Liver (tissue), 10 donors: ENCODE measurements at places on chromosomes 1 and 21. TPM values are rescaled to one million over a fixed set of nuclear protein-coding genes. Genes with fewer than 3 reads are reported as not detected.

TPTE gene
- total RNA-seq, result not detected

SCAF4 gene
- 11.1 TPM for total RNA-seq

RAB3B gene
- total RNA-seq, result 5.4 TPM

DRAXIN gene
- under 0.01 TPM for total RNA-seq

ST6GALNAC5 gene
- total RNA-seq, result not detected

IGSF3 gene
- 5.4 TPM for total RNA-seq

TGFB2 gene
- 0.75 TPM for total RNA-seq

PRELP gene
- 2.3 TPM for total RNA-seq

- no peak for DNase-seq
These were observed 119.4 kb downstream of the AKT3 start for GRCh38 chr1:243730487-243731150.

DNA sequence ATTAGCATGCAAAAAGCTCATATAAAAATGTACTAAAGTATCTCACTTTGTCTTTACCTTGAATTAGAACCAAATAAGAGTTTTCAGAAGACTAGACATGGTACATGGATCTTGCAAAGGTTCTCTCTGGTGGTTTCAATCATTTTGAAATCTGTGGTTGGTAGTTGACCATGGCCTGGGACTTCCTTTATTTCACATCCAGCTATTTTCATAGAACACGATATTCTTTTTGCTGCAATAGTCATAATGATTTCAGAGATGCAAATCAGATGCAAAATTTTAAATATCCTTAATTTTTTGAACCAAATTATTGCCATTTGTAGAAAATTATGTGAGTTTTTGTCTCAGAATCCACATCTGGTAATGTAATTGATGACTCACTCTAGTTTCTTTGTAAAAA lies 375.1 kb upstream of the ZP4 start:
- DNase-seq, result no peak

GRCh38 chr1:116175611-116176010 lies 64.4 kb downstream of the MAB21L3 start:
- no peak for DNase-seq

GRCh38 chr1:65955503-65955902 lies 162.8 kb downstream of the PDE4B start:
- no peak for DNase-seq

DNA sequence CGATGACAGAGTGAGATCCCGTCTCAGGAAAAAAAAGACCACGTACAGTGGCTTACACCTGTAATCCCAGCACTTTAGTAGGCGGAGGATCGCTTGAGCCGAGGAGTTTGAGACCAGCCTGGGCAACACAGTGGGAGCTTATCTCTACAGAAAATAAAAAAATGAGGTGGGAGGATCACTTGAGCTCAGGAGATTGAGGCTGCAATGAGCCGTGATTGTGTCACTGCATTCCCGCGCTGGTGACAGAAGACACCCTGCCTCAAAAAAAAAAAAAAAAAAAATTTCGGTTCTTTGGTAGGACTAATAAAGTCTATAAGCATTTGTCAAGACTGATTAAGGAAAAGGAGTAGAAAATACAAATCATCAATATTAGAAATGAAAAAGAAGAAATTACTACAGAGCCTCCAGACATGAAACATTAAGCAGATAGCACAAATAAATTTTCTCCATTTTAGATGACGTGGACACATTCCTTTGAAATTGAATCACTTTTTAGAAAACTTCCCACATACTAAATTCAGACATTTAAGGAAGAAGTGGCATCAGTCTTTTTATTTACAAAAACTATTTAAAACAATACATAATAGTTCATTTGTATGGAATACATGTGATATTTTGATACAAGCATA lies 30.4 kb downstream of the MORC3 start:
- DNase-seq, result no peak

DNA sequence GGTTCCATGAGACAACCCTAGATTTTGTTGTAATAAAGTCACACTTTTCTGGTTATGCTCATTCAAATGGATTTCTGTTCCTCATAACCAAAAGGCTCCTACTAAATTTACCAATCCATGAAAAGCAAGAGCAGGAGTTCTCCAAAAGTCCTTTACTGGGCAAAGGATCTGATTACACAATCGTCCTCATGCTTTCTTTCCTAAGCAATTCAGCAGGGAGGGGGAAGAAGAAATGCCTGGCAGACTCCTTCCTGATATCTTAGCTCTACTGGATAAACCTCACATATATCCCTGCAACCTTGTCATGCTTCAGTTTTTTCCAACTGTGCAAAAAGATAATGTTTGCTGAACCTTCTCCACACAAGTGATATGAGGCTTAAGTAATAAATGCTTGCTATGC lies 67.6 kb upstream of the GUCA2B start:
- no peak for DNase-seq

GRCh38 chr1:28213315-28213714 lies 19.5 kb downstream of the DNAJC8 start:
- DNase-seq, result no peak

GRCh38 chr1:220336391-220337031 lies 64.3 kb upstream of the RAB3GAP2 start:
- DNase-seq, result no peak

- DNase-seq, result no peak
These were observed 72.1 kb downstream of the RGS13 start for GRCh38 chr1:192707978-192708547.

- no peak for DNase-seq
These were observed 96.2 kb upstream of the EDN2 start for GRCh38 chr1:41580520-41581172.

DNA sequence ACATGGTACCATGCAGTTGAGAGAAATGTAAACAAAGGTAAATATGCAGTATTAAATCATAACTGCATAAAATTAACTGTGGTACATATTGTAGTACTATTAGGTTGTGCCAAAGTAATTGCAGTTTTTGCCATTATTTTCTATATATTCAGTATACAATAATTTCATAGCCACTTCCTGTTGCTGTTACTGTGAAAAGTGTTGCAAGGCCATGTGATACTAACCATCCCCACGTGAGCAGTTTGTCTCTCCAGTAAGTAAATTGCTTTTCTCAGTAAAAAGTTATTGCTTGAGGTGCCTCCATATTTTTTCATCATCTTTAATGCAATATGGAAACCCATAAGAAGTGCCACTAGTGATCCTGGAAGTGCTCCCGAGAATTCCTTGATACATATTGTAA lies 19.6 kb upstream of the METTL18 start:
- DNase-seq, result no peak

DNA sequence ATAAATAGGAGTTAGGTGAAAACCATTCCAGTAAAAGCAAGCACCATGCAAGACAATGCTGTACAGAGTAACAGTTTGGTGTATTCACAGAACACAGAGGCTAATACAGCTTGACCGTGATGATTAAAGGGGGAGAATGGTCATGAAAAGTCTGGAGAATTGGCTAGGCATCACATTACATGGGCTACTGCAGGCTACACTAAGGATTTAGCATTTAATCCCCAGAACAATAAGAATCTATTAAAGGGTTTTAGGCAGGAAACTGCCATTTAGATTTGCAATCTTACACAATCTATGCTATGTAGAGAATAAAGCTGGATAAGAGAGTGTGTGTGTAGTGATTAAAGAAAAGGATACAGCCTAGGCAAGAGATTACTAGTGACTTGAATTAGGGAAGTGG lies 30.6 kb downstream of the HFM1 start:
- no peak for DNase-seq

DNA sequence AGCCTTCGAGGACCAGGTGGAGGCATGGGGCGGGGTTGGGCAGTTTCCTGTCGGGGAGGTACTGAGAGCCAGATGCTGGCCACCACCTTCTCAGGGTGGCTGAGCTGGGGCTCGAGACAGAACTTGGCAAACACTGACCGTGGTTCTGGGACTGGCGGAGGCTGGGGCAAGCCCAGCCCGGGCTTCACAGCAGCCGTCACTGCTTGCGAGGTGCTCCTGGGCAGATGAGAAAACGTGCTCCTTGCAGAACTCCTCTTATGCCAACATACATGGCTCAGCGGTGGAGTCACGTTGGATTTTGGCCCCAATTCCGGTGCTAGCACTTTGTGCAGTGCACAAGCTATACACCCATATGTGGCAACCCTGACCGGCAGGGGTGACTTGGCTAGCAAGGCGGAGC lies 69.2 kb downstream of the RUNX3 start:
- no peak for DNase-seq

GRCh38 chr1:223401873-223402789 lies 8.9 kb downstream of the CCDC185 start:
- DNase-seq, result no peak

DNA sequence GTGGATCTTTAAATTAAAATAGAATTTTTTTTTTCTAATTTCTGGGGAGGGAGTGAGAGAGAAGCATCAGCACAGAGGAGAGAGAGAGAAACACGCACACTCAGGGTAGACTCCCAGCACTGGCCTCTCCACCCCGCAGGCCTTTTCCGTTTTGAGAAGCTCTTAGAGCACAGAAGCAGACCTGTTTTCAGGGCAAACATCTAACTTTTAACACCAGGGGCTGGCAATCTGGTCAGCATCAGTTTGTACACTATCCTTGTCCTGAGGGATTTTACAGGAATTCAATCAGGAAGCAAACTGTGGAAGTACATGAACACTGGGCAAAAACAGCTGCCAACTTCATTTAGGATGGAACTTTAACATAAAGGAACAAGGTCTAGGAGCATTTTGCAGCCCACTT lies 117.9 kb upstream of the ESRRG start:
- DNase-seq, result no peak

DNA sequence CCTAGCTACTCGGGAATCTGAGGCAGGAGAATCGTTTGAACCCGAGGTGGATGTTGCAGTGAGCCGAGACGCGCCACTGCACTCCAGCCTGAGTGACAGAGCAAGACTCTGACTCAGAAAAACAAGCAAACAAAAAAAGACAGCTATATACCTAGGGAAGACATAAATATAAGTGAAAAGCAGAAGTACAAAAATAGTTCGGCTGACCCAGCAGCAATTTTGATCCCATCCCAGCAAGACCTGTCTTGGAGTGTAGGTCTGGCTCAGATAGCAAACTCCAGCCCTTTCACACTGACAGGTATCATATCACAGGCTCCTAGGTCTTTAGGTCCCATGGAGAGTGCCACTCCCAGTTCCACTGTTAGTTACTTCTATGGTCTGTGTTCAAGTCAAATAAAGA lies 14.6 kb downstream of the MTX1 start:
- DNase-seq, result no peak

GRCh38 chr1:150613061-150613920 lies 16.1 kb downstream of the ENSA start:
- no peak for DNase-seq

DNA sequence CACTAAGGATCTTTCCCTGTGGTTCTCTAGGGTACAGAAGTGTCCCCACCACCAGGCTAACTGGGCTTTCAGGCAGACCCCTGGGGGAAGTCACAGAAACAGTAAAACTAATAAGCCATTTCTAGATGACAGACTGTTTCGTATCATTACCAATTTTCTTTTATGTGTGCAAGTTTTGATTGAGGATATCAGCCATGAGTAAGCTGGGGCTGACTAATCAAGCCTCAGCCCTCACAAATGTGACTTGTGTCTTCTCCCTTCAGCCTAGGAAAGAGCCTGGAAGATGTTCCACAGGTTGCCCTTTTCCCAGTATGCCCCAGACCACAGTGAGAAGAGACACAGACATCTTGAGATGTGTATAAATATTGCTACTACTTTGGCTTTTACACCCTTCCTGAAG lies 10.5 kb downstream of the PTGFRN start:
- no peak for DNase-seq

- DNase-seq, result no peak
These were observed 13.7 kb downstream of the CD2 start for GRCh38 chr1:116767782-116768382.

- DNase-seq, result no peak
These were observed 54.9 kb downstream of the DPT start for GRCh38 chr1:168673974-168674683.
